ENCODE measurements at places on chromosomes 1 and 21. TPM values are rescaled to one million over a fixed set of nuclear protein-coding genes. Genes with fewer than 3 reads are reported as not detected.
A peak's percentile ranks its signal among the peaks of the same experiment; 100 is the strongest.

DNA sequence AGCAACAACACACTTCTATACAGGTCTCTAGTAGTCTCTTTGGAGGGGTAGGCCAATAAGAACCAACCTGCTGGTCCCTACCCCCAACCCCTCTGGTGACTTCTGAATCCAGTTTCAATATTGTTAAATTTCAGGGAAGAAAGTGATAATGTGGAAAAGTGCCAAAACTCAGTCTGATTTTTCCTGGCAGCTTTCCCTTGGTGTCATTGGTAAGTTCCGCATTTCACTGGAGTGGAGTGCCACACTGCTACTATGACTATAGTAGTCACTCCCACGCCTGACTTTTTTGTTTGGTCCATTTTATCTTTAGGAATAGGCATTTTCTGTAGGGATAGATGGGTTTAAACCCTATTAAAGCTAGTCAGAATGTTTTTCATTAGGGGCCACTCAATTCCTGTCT lies 5.7 kb upstream of the ARID1A start:
- DNase-seq: no peak

DNA sequence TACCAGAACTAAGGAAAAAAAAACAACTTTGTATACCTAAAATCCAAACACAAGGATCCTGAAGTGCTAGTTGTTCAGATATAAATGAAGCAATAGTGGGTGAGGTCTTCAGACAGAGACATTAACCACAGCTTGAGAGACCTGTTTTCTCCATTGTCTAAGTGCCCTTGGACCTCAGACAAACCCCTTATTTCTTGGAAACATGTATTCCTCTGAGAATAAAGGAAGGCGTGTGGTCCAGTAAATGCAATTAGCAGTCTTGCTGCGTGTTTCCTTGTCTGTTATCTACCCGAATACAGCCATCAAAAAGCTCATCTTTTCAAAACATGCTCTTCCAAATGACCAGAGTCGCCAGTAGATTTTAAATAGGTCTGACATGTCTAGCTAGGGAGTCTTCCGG lies 291.1 kb upstream of the NFIA start:
- DNase-seq: no peak

DNA sequence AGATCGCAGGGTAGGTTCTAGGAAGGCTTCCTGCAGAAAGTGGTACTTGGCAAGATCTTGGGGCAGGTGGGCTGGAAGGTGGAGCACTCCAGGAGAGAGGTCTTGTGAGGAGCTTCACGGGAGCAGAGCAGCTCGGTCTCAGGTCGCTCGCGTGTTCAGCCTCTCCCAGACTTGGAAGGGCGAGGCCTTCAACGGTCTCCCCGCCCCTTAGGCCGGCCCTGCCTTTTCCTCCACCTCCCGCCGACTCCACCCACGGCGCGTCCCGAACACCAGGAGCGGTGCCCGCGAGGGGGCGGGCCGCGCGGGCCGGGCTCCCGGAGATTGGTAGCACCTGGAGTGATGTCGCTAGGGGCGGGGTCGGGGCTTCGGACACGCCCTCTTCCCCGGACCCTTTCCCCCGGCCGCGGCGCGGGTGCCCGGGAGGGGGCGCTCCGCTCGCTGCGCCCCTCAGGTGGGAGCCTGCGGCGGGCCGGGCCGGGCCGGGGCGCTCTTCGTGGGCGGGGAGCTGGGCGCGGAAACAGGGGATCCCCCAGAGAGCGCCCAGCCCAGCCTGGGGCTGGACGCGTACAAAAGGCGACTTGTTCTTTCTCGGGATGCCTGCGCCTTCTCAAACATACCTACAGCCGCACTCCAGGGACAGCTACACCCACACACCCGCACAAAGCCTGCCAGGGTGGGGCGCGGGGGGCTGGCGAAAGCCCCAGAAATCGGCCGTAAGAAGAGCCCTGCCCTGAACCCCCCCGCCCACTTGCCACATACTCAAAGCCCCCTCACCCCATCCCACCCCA lies 35.5 kb downstream of the AHDC1 start:
- DNase-seq: peak; percentile 81

- peak; percentile 56 for DNase-seq
Measured at GRCh38 chr21:30194701-30195299, 21.1 kb downstream of the CLDN8 start.

DNA sequence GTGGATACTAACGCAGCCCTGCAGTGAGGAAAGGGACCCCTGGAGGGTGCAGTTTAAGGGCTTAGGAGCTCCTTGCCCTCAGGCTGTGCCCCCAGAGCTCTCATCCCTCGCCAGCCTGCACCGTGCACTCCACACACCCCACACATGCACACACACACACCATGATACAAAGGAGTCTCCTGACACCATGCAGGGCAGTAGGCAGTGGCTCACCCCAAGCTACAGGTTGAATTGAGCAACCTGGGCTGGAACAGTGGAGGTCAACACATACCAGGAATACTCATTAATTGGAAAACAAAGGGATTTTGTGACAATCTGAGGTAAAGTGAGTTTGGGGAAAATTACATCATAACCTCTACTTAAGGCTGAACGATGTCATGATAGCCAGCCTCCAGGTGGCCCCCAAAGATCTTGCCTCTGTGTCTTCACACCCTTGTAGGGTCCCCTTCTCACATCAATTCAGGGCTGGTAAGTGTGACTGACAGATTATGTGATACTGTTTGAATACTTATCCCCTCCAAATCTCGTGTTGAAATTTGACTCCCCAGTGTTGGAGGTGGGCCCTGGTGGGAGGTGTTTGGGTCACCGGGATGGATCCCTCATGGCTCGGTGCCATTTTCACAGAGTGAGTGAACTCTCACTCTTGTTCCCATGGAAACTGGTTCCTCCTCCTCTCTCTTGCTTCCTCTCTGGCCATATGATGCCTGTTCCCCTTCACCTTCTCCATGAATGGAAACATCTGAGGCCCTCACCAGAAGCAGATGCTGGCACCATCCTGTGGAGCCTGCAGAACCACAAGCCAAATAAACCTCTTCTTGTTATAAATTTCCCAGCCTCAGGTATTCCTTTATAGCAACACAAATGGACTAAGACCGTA lies 111.0 kb upstream of the RAB4A start:
- DNase-seq: no peak

DNA sequence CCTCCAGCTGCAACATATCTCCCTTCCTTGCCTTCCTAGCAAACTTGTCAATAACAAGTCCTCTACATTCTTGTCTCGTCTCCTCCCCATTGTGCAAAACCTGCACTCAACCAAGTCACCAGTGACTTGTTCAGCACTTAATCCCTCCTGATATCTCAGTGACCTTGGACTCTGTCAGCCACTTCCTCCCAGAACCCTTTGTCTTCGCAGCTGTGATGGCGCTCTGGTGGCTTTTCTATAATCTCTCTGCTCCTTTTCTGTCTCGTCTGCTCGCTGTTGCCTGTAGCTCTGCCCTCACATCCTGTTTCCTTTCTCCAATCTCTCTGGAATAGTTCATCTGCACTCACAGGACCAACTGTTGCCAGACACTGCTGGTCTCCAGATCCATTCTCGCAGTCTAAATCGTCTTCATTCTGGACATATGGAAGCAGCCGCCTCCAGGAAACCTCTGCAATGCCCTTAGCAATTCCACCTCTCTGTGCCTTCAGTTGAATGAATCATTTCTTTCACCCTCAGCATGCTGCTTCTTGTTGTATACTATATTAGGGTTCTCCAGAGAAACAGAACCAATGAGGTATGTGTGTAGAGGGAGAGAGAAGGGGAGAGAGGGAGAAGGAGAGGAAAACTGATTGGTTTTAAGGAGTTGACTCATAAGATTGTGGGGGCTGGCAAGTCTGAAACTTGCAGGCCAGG lies 17.4 kb upstream of the IFNAR2 start:
- DNase-seq: no peak

AGT gene
- 15.2 TPM for total RNA-seq

DAB1 gene
- not detected for total RNA-seq

Data from A172 (cell line).